ENCODE measurements at places on chromosomes 11 and 22.

- DNase-seq: no peak
Measured at GRCh38 chr11:20113149-20113438, 47.2 kb downstream of the DBX1 start.

DNA sequence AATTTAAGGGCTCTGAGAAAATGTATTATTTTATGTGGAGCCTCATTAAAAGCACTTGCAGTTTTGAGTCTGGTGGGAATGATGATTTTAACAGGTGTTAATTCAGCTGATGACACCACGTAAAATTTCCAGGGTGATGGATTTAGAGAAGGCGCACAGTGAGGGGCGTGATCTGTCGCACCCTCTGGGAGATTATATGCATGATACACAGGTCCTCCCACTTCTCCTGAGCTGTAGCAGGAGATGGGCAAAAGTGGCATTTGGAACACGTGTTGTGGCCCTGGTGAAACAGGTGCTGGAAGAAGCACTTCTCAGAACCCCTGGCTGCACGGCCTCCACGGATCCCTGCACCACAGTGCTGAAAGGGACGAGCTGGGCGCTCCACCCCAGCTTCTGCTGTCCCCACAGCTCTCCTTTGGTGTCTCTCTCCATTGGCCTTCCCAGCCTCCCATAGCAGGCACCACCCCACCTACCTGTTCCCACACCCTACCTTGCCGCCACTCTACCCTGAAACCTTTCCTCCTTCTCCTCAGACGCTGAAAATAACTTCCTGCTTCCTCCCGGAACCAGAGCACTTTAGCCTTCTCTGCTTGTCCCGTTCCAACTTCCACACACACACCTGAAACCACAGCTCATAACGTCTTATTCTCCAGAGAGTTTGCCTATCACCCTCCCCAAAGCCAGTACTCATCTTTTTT is 6.9 kb upstream of the SORL1 start:
- DNase-seq: no peak

- no peak for DNase-seq
Measured at GRCh38 chr22:37253126-37253660, 9.1 kb upstream of the RAC2 start.

DNA sequence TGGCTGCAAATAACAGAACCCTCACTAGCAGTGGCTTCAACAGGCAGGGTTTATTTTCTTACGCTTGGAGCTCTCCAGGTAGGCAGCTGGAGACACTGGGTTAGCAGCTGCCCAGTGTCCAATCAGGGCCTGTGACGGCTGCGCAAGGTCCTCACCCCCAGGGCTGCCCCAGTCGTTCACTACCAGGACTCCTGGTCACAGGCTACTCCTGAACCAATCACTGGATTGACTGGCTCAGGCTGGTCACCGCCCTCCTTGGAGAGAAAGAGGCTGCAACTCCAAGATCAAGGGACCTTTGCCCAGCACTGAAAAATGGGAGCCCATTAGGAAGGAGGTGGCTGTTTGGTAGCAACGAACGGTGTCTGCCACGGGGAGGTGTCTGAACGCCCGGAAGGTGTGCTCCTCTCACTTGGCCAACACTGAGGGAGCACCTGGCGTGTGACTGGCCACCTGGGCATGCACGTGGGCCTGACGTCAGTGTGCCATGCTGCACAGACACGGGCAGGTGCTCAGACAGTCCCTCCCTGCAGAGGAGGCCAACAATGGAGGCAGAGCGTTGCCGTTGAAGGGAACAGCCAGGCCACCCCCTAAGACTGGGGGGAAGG is 5.1 kb downstream of the ARSA start:
- DNase-seq: no peak
